ENCODE measurements at places on chromosomes 2 and 18. TPM values are rescaled to one million over a fixed set of nuclear protein-coding genes. Genes with fewer than 3 reads are reported as not detected.

GRCh38 chr2:3487028-3487425 lies 32.3 kb downstream of the ADI1 start:
- H3K4me3 ChIP-seq = no peak overlapping the region
- no peak overlapping the region for H3K27ac ChIP-seq
- H3K4me1 ChIP-seq = no peaks in the 10 kb centered on the region

SERPINB2 gene
- 3.9 TPM for total RNA-seq

DNA sequence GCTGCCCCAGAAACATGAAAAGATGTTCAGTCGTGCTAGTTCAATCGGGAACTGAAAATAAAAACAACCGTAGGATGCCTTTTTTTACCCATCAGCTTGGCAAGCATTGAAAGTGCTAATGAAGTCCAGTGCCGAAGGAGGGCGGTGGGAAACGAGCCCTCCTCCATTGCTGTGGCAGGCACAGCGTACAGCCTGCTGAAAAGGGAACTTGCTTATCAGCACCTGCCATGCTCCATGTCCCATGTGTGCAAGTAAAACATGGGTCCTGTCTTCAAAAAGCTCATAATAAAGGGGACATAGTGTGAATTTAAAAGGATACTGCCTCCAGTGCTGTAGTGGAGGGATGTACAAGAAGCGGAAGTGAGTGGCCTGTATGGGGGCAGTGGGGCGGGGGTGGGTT lies 82.4 kb downstream of the ARMC9 start:
- H3K36me3 ChIP-seq = peaks cover 18% of the 10 kb centered on the region
- no peaks in the 10 kb centered on the region for H3K27me3 ChIP-seq
- H3K4me1 ChIP-seq = no peaks in the 10 kb centered on the region
- no peak overlapping the region for H3K27ac ChIP-seq

DNA sequence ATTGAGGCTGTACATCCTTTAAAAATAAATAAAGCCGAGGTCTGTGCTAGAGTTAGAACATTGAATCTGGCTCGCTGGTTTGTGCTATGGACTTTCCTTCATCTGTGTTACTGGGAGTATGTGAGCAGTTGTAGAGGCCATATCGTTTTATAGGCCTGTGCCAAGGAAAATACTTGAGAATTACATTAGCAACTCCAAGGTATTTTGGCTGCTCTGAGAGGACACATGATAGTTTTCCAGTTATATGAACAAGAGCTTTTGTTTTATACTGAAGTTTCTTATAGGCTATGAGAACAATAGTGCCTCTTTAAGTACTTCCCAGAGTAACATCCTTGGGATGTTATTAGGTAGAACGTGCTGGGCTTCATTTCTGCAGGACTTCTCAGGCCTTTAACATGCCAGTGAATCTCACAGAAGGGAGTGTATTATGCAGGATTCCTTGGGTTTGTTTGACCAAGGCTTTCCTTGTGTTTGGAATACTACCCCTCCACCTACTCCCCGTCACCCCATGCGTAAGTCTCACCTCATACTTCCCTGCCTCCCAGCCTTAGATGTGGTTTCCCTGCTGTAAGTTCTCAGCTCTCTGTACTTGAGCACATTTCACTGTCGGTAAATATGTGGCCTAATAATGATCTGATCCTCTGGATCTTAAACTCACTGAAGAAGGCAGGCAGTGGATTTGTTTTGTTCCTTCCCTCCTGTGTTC lies 21.0 kb downstream of the TCF7L1 start:
- H3K4me3 ChIP-seq = no peak overlapping the region
- no peaks in the 10 kb centered on the region for H3K4me1 ChIP-seq
- H3K27me3 ChIP-seq = no peaks in the 10 kb centered on the region

DNA sequence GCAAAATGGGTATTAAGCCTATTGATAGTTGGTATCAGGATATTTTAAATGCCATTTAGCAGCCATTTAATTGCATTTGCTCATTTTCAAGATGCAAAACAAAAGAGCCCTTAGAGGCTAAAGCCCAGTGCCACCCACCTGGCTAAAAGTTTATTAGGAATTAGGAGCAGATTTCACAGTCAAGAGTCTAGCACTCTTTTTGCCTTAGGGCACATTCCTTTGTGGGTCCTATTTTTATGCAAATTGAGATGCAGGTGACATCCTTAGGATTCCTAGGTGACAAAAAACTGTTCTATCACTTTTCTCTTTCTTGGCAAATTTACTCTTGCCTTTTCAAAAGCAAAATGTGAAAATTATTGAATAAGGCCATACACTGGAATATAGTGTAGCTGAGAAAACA lies 42.0 kb downstream of the CTNNA2 start:
- DNase-seq = no peak
- H3K4me3 ChIP-seq = no peak overlapping the region
- H3K36me3 ChIP-seq = no peaks in the 10 kb centered on the region
- no peaks in the 10 kb centered on the region for H3K4me1 ChIP-seq

- no peaks in the 10 kb centered on the region for H3K36me3 ChIP-seq
- H3K27me3 ChIP-seq = no peaks in the 10 kb centered on the region
- no peaks in the 10 kb centered on the region for H3K4me1 ChIP-seq
- no peak overlapping the region for H3K4me3 ChIP-seq
Measured at GRCh38 chr2:208657468-208657867, 250.9 kb downstream of the PTH2R start.

- no peak for DNase-seq
- no peaks in the 10 kb centered on the region for H3K27me3 ChIP-seq
- H3K36me3 ChIP-seq = no peaks in the 10 kb centered on the region
- no peaks in the 10 kb centered on the region for H3K4me1 ChIP-seq
Measured at GRCh38 chr2:89763254-89763580, 1071.7 kb downstream of the RPIA start.

- H3K4me3 ChIP-seq = no peak overlapping the region
- H3K27me3 ChIP-seq = no peaks in the 10 kb centered on the region
- DNase-seq = no peak
- H3K4me1 ChIP-seq = no peaks in the 10 kb centered on the region
- no peaks in the 10 kb centered on the region for H3K36me3 ChIP-seq
Measured at GRCh38 chr2:207491956-207492355, 37.8 kb upstream of the CREB1 start.

TPO gene
- total RNA-seq = not detected

PPM1B gene
- 34.5 TPM for total RNA-seq

DNA sequence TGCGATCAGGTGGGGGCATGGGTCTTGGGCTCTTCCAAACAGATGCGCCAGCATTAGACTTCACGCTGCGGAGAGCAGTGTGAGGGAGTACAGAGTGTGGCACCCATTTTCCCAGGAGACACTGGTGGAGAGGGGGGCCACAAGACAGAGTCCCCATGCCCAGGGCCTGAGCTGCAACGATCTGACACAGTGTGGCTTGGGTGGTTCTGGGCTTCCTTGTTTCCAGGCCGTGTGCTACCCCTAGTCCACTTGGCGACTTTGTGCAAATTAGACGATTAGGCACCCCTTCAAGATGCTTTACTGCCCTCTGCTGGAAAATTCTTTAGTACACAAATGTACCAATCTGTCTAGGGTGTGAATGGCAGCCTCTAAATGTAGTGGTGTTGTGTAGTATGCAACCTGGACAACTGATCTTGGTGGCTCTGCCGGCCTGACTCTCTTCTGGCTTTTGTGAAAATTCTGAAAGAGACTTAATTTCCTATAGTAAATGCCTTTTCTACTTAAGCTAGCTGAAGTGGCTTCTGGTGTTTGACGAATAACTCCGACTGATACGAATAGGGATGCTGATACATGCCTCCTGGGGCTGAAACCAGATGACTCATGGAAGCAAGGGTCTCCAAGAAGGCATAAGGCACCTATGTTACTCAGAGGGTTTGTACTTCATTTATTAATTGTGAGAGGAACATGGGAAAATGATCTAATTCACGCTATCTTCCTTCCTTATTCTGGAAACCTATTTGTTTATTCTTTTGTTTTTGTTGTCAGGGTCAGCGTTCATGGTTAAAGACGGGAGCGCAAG lies 92.3 kb upstream of the SMAD2 start:
- H3K27ac ChIP-seq = no peak overlapping the region
- peak; percentile 66 for DNase-seq
- H3K36me3 ChIP-seq = no peaks in the 10 kb centered on the region
- H3K27me3 ChIP-seq = peaks cover 9% of the 10 kb centered on the region
- no peak overlapping the region for H3K4me3 ChIP-seq
- no peaks in the 10 kb centered on the region for H3K4me1 ChIP-seq

EMILIN2 gene
- total RNA-seq = 18.0 TPM

SFTPB gene
- not detected for total RNA-seq

- no peaks in the 10 kb centered on the region for H3K36me3 ChIP-seq
- DNase-seq = no peak
- no peaks in the 10 kb centered on the region for H3K4me1 ChIP-seq
- peaks cover 9% of the 10 kb centered on the region for H3K27me3 ChIP-seq
Measured at GRCh38 chr18:22275706-22276333, 106.4 kb downstream of the GATA6 start.

DNA sequence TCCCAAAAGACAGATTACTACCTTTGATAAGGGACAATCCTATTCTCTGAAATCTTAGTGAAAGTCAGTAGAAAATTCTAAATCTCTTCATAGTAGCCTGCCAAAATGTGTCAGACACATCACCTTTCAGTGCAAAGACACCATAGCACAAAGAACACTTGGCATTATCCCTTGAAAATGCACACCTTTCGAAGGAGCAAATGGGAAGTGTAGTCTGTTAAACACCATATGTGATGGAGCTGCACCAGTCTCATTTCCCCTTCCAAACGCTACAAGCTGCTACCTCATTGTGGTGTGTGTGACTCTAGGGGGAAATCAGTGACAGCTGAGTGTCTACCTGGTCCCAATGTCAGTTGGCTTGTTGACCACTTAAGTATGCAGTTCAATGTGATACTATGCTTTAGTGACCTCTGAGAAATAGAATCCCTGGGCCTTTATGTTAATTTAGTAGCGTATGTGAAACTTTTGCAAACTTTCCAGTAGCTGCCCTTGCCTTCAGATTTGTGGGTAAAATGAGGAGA lies 551.7 kb downstream of the ARHGAP15 start:
- no peaks in the 10 kb centered on the region for H3K27me3 ChIP-seq
- no peak for DNase-seq
- H3K4me3 ChIP-seq = no peak overlapping the region
- no peaks in the 10 kb centered on the region for H3K4me1 ChIP-seq
- no peak overlapping the region for H3K27ac ChIP-seq
